SK-N-SH treated with all-trans-retinoic acid at 6 μM for 48 hours (cell line): ENCODE measurements at places on chromosomes 16 and 17.

GRCh38 chr17:75591722-75592302 is 4.2 kb downstream of the MYO15B start:
- ATAC-seq: no peak

DNA sequence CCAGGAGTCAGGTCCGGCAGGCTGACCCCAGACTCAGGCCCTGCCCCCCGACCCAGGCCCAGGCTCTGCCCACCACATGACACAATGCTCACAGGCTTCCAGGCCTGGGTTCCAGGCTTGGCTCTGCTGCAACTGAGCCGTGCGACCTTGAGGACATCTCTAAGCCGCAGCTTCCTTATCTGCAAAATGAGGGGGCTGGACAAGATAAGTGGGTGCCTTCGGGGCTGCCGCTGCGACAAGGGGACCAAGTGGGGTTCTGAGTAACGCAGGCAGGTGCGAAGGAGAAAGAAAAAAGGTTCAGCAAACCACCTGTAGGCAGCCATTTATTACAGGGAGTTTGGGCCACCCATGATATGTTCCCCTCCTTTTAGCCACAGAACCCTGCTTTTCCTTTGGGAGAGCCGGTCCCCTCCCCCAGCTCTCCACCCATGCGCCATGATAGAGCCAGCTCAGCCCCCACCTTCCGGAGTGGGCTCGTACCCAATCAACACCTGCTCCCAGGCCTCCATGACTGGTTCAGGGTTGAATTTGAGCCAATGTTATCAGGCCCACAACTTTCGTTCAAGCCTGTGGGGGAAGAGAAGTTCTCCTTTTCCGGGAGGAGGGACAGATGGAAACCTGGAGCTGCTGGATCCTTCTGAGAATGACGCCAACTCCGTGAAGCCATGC is 38.2 kb downstream of the RTN4RL1 start:
- ATAC-seq: no peak

GRCh38 chr17:82024859-82025258 is 1.8 kb downstream of the LRRC45 start:
- ATAC-seq: no peak

GRCh38 chr17:47990962-47991731 is 20.2 kb downstream of the CDK5RAP3 start:
- ATAC-seq: no peak

DNA sequence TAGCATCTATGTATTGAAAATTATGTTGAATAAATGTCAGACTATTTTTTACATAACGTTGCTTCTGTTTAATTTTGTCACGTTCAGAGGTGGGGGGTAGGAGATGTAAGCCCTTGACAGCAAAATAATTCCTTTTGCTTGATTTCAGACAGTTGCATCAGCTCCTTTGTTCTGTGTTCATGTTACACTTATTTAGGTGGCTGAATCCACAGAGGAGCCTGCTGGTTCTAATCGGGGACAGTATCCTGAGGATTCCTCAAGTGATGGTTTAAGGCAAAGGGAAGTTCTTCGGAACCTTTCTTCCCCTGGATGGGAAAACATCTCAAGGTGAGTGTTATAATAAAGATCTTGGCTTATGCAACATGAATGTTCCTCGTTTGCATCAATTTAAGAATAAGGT is 4.5 kb downstream of the HERPUD1 start:
- no peak for ATAC-seq

GRCh38 chr16:751152-752006 is 9.2 kb upstream of the MSLN start:
- no peak for ATAC-seq

- peak; percentile 64 for ATAC-seq
Observed at GRCh38 chr17:61208301-61209105, 191.1 kb upstream of the TBX2 start.

- no peak for ATAC-seq
Observed at GRCh38 chr16:78105517-78105916, 6.1 kb downstream of the WWOX start.

DNA sequence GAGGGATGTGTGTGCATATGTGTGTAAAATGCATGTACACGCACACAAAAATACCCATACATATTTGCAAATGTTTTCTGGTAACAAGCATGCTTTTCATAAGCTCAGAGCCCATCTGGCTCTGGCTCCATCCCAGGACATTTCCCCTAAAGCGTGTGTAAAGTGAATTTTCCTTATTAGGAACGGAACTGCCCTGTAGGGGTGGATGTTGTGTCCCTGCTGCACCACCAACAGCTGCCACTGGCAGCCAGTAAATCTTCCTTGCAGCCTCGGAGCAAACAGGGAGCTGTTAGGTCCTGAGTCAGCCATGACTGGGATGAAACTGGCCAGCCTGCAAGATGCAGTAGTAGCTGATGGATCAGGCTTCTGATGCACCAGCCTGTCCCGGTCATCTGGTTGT is 393.5 kb downstream of the UTP18 start:
- no peak for ATAC-seq

DNA sequence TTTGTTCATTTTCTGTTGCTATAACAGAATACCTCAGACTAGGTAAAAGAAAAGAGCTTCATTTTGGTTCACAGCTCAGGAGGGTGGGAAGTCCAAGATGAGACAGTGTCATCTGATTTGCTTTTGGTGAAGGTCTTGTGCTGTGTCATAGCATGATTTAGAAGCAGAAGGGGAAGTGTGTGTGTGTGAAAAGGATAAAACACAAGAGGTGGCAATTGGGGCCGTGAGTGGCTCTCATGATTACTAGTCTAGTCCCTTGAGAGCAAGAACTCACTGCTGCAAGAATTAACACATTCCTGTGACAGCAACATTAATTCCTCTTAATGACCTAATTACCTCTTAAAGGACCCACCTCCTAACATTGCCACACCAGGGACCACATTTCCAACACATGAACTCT is 8.3 kb downstream of the SLC35G3 start:
- ATAC-seq: no peak

DNA sequence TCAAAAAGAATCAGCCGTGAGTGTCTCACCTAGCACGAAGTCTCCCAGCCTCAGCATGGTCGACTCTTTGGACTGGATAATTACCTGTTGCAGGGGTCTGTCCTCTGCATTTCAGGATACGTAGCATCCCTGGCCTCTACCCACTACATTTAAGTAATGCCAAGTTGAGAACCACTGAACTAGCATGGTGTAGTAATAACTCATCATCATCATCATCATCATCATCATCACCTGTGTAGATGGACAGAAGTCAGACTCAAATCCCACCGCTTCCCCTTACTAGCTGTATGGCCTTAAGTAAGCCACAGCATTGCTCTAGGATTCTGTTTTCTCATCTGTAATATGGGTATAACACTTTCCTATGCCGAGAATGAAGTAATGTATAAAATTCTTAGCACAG is 373.1 kb upstream of the XYLT1 start:
- no peak for ATAC-seq

GRCh38 chr16:68776821-68777485 is 39.9 kb downstream of the CDH1 start:
- no peak for ATAC-seq

- ATAC-seq: no peak
Observed at GRCh38 chr16:19914877-19915276, 30.2 kb upstream of the GPRC5B start.

DNA sequence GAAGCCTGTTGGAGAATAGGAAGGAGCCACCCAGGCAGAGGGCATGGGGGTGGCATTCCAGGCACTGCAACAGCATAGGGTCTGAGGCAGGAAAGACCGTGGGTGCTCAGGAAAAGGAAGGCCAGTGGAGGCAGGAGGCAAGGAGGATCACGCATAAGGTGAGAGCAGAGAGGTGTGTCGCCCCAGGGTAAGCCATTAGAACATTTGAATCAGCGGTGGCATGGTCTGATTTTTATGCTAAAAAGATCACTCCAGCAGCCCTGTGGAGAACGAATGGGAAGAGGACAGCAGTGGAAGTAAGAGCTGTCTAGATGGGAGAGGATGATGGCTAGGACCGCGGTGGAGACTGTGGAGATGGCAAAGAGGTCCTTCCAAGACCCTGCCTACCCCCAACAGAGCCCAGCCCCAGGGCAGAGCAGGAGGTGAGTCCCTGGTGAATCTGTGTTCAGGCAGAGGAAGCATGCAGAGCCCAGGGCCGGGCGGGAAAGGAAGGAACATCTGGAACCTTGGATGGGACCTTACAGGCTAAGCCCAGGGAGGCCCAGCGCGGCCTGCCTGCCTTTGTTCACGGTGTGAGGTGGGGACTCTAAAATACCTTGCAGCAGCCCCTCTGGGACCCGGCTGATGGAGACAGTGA is 7.8 kb downstream of the LPO start:
- ATAC-seq: no peak

GRCh38 chr17:799261-799660 is 17.1 kb downstream of the MRM3 start:
- ATAC-seq: no peak

GRCh38 chr16:64459821-64460220 is 662.0 kb downstream of the CDH11 start:
- ATAC-seq: peak; percentile 80

DNA sequence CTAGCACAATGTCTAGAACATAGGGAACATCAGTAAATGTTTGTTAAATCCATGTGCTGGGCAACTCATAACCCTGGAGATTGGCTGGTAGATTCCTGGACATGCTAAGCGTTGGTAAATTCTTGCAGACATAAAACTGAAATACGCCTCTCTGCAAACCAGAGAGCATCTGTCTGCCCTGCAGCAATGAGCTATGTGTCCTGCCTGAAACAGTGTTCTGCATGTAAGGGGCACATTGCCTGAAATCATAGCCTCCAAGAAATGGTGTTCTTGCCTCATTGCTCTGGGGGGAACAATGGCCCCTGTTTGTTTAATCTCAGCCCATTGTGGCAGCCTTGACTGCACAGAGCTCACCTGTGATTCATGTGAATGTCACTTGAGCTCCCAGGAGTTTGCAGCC is 113.5 kb upstream of the CCL2 start:
- no peak for ATAC-seq

GRCh38 chr16:69188716-69189115 is 1.8 kb downstream of the SNTB2 start:
- peak; percentile 9; the same call in 1 of the 3 replicates for ATAC-seq

- no peak for ATAC-seq
Observed at GRCh38 chr17:58507123-58507634, 7.3 kb downstream of the MTMR4 start.

DNA sequence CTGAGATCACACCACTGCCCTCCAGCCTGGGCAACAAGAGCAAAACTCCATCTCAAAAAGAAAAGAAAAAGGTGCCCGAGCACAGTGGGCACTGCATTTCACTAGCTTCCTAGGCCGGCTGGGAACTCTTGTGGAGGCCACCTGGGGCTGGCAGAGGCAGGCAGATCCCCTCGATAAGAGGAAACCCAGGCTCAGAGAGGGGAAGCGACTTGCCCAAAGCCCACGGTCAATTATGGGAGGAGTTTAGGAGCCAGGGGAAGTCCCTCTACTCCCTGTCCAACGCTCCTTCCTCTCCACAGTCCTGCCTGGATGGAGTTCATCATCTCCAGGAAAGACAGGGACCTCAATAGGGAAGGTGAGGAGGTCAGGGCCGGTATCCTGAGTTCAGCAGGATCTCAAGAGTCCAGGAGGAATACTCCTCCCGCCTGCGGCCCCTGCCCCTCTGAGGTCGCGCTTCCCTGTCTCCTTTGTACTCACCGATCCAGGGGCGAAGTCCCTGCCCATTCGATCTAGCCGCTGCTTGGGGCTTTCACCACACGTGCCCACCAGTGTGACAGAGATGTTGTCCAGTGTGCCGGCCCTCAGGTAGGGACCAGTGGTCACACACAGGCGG is 841 bp downstream of the ALOXE3 start:
- no peak for ATAC-seq

- no peak for ATAC-seq
Observed at GRCh38 chr16:54216268-54216667, 70.3 kb downstream of the IRX3 start.

DNA sequence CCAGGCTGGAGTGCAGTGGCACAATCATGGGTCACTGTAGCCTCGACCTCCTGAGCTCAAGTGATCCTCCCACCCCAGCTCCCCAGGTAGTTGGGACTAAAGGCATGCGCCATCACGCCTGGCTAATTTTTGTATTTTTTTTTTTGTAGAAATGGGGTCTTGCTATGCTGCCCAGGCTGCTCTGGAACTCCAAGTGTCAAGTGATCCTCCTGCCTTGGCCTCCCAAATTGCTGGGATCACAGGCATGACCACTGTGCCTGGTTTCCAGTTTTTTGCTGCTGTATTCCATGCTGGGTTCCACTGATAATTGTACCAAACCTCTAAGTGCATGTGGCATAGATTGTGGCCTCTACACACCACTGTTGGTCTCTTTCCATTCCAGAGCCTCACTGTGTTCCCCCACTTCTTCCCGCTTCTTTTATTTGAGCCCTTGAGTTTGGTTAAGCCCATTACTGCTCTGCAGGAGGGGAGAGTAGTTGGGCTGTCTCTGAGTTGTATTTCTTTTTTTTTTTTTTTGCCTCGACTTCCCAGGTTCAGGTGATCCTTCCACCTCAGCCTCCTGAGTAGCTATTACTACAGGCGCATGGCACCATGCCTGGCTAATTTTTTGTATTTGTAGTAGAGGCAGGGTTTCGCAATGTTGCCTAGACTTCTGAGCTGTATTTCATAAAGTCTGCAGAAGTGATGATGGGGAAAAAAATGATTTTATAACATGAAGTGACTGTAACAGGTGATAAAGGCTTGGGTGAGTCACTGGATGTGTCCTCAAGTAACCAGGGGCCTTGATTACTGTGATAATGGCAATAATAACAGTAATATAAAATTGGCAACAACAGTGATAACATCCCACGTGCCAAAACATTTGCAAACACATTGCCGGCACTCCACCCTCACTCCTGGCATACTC is 30.0 kb downstream of the EEF2K start:
- ATAC-seq: no peak

DNA sequence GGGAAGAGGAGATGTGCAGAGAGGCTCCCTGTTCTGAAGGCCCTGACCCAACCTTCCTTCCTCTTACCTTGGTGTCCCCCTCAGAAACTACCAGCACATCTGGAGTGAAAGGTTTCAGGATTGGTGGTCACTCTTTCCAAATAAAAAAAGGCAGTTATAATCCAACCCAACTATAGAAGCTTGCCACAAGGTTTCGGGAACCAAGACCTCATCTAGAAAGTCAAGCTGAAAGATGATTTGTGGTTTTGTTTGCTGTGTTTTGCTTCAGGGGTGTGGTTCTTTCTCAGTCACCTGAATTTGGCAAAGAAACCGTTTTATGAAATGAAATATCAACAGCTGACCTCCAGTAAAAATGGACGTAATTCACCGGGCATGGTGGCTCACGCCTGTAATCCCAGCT is 19.3 kb downstream of the SHMT1 start:
- ATAC-seq: no peak

DNA sequence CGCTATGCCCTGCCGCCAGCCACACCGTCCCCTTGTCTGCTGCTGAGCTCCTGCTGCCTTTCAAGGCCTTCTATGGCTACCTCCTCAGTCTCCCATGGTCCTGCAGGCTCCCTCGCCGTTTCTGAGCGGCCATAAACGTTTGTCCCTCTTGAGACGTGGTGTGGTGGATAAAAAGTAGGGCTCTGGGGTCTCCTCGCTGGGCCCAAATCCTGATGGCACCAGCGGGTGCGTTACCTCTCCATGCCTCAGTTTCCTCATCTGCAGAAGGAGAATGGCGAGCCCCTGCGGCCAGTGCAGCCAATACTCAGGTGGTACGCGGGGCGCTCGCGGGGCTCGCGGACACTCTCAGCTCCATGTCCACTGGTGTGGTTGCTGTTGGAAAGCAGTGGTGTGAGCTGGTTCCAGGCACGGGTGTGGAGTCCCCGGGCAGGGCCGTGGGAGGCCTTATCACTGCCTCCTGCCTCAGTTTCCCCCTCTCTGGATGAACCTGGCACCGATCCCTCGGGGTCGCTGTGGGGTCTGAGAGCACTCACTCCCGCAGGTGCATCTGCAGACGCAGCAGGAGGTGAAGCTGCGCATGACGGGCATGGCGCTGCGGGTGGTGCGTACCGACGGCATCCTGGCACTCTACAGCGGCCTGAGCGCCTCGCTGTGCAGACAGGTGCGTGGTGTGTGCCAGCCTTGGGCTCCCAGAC is 2.5 kb downstream of the SLC25A10 start:
- no peak for ATAC-seq
